Neural crest cell (in vitro differentiated cells): ENCODE measurements at places on chromosomes 4 and X. TPM values are rescaled to one million over a fixed set of nuclear protein-coding genes. Genes with fewer than 3 reads are reported as not detected.

PRKX gene
- total RNA-seq = 57.3 and 62.3 TPM in 2 replicates

- DNase-seq = no peak
Measured at GRCh38 chr4:80921441-80921840, 109.1 kb upstream of the BMP3 start.

POF1B gene
- not detected in 2 replicates for total RNA-seq

DNA sequence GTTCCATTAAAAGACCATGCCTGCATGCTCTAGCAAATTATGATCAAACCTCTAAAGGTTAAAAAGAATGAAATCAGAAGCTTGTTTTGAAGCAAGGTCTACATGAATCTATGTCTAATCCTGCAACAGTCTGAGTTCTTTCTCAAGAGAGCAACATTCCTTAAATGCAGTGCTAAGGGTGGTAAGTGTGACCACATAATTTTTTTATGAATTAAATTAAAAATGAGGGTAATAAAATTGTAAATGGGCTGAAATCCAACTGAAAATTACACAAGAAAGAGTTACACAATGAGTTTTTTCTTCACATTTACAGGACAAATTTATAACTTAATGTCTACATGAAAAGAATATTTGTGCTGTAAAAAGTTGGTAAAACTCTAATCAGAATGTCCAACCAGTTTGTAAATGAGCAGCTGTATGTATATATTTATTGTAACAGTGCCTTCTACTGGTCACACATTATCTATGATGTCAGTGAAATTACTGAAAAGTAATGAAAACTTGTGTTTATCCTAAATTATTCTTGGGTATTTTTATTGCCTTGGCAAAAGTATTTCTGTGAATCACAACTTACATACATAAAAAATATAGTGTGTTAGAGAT lies 336.3 kb upstream of the PITX2 start:
- no peak for DNase-seq

STATH gene
- not detected in 2 replicates for total RNA-seq

GRCh38 chr4:2274320-2275043 lies 12.6 kb upstream of the MXD4 start:
- DNase-seq = no peak

DNA sequence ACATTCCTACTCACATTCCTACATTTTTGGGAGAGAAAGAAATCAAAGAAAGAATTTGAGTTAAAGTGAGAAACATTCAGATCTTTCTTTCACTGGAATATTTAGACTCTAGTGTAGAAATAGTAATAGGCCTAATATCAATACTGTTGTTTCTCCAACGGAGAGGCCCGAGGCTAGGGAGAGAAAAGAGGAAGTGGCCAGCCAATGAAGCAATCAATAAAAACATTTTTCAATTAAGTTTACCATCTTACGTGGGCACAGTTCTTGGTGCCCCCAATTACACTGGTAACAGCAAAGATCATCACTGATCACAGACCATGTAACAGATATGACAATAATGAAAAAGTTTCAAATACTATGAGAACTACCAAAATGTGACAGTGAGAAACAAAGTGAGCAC lies 281.4 kb downstream of the GPM6A start:
- no peak for DNase-seq
